Pons (tissue), 1 donor: ENCODE measurements at places on chromosomes 16 and 17.

DNA sequence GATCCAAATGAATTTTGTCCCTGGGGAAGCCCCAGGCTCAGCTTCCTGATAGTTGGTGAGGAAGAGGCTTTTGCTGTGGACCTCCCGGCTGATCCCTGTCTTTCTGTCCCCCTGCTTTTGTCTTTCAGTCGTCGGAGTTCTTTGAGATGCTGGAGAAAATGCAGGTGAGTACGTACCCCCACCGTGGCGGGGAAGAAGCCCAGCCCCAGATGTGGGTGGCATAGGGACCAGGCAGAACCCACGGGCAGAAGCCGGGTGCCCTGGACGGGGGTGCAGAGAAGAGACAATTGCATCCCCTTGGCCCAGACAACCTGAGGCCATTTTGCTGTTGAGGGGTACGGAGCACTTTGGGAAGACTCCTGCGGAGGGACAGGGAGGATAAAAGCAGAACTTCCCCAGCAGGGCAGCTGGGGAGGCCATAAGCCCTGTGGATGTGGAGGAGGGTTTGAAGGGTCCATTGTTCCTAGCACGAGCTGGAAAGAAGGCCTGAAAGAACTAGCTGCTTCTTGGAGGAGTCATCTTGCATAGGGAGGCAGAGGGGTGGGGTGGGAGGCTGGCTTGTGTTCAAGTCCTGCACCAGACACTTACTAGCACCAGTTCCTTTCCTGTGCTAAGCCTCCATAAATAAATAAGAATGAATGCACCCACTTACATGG is 105.6 kb downstream of the OR1D5 start:
- no peak for DNase-seq

DNA sequence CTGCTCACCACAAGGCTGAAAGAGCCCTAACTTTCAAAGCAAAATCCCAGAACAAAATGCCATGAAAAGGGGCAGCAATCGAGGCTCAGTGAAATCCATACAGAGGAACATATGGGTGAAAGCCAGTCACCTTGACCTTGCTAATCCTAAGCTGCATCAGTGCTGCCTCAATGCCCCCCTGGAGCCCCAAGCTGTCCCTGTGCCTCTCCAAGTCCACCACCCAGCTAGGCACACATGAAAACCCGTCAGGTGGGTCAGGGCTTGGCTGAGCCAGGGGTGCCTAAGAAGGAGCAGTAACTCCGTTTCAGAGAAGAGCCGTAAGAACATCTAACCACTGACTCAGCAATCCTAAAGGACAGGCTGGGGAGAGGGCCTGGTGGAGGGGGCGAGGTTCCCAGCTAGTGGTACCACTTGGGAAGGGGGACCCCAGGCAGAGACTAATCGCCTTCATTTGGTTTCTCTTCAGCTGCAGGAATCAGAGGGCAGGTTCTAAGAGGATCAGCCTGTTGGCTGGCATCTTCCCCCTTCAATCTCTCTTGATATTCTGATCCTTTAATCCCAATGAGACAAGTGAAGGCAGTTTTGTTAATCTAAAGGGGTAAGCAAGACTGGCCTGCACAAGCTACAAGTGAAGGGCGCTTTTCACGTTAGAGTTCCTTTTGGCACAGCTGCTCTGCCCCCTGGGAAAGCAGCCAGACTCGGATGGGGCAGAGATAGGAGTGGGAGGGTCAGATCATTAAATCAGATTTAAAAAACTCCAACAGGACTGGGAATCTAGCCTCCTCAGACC is 7.6 kb downstream of the PITPNA start:
- DNase-seq = no peak

DNA sequence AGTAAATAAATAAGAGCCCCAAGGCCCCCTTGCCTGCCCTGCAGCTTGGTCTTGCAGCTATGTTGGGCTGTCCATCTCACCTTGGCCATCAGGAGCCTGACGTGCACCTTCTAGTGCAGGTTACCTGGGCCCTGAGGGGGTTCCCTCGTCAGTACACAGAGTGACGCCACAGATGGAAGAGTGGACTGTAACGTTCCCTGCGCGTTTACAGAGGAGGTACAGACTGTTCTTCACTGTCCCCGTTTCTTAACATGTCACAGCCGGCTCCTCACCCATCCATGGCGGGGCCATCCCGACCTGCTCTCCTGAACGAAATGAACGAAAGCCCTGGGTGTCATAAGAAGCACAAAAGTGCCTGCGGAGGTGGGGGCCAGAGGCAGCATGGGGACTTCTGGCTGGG is 15.9 kb upstream of the FASN start:
- no peak for DNase-seq

- DNase-seq = no peak
Observed at GRCh38 chr17:66734186-66734943, 100.6 kb upstream of the CACNG5 start.

- DNase-seq = no peak
Observed at GRCh38 chr17:80631142-80632045, 86.8 kb downstream of the RPTOR start.

DNA sequence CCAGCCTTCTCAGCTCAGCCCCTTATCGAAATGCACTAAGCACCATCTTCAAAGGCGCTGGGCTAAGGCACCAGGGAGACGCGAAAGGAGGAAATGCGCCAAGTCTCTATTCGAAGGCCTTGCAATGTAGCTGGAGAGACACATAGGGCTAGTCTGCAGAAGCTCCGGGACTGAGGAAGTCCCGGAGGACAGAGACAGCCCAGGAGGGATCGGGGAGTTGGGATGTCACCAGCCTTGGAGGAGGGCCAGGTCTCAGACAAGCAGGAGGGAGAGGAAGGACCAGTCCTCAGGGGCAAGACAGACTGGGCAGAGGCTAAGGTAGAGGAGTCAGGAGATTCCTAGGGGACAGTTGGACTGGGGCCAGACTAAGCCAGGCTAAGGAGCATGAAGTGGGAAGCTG is 8.5 kb downstream of the C17orf100 start:
- DNase-seq = no peak

GRCh38 chr17:58944166-58944565 is 162.5 kb downstream of the TRIM37 start:
- no peak for DNase-seq

DNA sequence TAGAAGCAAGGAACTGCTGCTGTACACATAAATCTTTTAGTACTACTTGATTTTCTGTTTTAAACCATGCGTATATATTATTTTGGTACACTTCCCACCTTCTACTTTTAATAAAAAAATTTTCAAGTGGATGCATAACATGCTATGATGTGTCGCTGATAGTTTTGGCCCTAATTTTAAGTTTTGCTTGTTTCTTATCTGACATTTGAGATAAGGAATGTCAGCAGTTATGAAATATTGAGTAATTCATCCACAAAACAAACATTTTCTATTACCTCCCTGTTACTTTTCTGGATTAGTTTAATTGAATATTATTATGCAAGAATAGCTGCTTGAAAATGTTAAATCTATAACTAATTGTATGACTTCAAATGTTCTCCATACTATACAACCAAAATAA is 35.8 kb downstream of the N4BP1 start:
- DNase-seq = no peak

DNA sequence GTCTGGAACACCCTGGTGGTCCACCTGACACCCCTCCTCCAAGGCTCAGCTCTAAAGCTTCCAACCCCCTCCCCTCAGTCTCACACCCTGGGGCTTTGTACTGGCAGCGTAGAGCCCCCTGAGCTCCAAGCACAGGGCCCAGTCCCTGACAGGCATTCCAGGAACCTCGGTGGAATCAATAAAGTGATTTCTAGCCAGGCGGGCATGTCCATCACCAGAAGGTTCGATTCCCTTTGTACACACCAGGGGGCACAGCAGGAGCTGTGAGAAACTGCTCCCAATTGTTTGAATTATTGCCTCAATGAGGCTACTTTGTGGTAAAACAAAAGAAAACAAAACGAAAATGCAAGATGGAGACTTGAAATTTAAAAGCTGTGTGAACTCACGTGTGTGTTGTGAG is 51.8 kb downstream of the SMPD3 start:
- DNase-seq = peak; percentile 15
